ENCODE measurements at places on chromosomes 3 and 15.

- DNase-seq = no peak
Observed at GRCh38 chr3:55322638-55323037, 164.5 kb downstream of the WNT5A start.

- no peak for DNase-seq
Observed at GRCh38 chr15:71808311-71809020, 1.9 kb upstream of the NR2E3 start.

DNA sequence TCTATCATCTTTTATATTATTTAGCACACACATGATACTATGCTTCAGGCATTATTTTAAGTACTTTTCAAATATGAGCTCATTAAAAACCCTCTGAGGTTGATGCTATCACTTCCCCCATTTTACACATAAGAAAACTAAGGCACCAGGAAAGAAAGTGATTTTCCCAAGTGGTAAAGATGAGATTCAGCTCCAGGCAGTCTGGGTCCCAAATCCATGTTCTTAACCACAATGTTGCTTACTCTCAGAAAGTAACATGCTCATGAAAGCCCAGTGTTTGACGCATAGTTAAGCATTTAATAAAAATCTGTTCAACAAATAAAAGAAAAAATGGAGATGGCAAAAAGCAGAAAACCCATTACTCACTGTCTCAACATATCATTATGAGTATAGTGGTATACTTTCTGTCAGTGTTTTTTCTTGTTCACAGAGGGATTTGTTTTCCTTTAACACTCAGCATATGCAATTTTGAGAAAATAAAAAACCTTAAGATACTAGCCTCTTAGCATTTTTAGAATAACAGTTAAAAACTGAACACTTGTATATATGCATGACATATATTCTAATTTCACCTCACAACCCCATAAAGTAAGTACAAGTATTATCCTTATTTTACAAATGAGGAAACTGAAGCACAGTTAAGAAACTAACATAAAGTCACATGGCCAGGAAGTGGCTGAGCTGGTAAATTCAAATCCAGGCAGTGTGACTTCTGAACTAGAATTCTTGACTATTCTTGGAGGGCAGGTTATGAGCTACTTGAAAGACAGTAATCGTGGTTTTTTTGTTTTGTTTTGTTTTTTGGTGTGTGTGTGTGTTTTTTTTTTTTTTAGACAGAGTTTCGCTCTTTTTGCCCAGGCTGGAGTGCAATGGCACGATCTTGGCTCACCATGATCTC, 10.4 kb downstream of the PEAK1 start:
- DNase-seq = no peak

DNA sequence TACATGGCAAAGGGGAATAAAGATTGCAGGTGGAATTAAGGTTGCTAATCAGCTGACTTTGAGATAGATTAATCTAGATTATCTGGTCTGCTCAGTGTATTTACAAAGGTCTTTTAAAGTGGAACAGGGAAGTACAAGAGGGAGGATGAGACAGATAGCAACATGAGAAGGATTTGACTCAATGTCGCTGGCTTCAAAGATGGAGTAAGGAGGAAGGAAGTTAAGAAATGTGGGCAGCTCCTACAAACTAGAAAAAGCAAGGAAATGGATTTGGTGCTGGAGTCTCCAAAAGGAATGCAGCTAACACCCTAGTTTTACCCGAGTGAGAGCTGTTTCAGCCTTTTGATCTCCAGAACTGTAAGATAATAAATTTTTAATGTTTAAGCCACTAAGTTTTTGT, 180.7 kb upstream of the TTC14 start:
- DNase-seq = no peak

- DNase-seq = no peak
Observed at GRCh38 chr15:71997691-71998090, 120.3 kb downstream of the MYO9A start.

DNA sequence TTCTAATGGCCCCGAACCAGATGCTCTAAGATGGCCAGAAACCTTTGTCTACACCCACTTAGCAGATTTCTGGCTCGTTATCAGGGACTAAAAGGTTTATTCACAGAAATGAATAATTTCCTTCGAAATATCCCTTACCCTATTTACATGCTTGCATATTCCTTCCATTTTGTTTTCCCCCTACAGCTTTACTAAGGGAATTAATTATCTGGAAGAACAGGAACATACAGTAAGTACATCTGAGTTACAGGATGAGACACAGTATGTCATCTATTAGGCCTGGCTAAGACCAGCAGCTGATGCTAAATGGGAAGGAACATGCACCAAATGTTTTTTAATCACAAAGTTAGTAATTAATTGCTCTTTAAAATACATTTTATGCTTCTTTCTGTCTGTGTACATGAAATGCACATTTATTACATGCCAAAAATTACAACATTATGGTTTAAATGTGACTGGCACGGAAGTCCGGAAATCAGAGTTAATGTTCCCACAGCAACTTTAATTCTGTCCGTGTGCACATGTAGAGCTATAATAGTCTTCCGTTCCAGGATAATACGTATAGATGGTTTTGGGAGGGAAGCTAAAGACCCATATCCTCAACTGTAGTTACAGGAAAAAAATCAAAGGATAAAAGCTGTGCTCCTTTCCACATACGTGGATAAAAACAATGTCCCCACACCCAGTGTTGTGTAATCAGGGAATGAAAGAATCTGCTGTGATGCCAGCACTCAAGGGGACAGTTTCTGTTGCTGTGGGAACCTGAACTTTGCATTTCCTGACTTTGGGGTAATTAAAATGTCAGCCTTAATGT, 82.0 kb downstream of the TIGIT start:
- DNase-seq = no peak

DNA sequence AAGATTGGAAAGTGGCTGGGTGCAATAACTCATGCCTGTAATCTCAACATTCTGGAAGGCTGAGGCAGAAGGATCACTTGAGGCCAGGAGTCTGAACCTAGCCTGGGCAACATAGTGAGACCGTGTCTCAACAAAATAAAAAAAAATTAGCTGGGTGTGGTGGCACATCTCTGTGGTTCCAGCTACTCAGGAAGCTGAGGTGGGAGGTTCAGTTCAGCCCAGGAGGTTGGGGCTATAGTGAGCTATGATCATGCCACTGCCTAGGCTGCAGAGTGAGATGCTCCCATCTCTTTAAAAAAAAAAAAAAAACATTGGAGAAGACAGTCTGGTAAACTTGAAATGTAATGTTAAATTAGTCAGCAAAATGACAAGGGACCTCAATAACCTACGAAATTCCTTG, 57.9 kb downstream of the STAG1 start:
- no peak for DNase-seq

DNA sequence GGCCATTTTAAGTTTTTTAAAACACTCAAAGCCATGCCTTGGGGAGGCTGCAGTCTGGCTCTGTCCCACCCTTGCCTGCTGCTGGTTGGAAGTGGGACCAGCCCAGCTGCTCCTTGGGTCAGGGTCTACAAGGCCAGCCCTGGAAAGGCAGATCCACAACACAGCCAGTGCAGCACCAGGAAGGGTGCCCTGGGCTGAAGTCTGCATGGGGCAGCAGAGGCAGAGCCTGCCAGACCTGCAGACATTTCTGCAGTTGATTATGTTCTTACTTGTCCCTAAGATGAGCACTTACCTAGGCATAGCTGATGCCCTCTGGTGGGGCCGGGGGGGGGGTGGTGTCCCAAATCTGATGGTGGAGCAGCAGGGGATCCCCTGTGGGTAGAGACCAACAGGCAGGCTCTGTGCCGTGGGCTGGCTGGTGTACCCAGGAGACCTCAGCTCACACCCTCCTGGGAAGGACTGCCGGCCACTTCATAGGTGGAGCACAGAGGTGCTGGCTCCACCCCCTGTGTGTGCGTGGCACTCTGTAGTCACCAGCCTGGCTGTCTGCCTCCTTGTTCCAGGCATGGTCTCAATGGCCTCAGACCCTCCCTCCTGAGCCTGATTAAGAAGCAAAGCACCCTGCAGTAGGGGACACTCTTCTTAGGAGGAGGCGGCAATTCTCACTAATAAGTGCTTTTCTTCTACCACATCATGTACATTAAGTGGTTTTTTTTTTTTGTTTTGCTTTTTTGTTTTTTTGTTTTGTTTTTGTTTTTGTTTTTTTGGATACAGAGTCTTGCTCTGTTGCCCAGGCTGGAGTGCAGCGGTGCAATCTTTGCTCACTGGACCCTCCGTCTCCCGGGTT, 97.4 kb upstream of the KLF13 start:
- no peak for DNase-seq

- DNase-seq = no peak
Observed at GRCh38 chr3:70621451-70621850, 309.0 kb upstream of the MDFIC2 start.

- no peak for DNase-seq
Observed at GRCh38 chr3:154304116-154304786, 20.0 kb downstream of the DHX36 start.

DNA sequence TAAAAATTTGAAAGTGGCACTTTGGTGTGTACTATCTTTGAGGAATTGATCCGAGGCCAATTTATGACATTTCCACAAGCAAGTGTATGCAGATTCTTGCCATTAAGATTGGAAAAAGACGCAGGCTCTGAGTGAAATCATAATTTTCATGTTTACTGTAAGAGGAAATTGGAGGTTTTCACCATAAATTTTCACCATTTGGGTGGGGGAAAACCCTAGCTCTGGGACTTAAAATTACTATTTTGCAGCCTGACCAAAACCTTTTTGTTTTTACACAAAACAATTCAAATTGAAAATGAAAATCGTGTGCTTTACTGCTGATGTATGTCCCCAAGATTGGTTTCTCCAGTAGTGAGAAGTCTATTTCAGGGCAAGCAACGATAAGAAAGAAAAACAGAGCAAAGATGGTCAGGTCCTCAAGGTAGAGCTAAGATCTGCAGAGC, 282.6 kb downstream of the FOXP1 start:
- no peak for DNase-seq

- DNase-seq = no peak
Observed at GRCh38 chr15:25501828-25502446, 63.1 kb upstream of the UBE3A start.

Measured in NCI-H2081 treated with DMSO at 0.1 percent for 48 hours (cell line).